ENCODE measurements at places on chromosomes 4 and X.
A peak's percentile ranks its signal among the peaks of the same experiment; 100 is the strongest.

DNA sequence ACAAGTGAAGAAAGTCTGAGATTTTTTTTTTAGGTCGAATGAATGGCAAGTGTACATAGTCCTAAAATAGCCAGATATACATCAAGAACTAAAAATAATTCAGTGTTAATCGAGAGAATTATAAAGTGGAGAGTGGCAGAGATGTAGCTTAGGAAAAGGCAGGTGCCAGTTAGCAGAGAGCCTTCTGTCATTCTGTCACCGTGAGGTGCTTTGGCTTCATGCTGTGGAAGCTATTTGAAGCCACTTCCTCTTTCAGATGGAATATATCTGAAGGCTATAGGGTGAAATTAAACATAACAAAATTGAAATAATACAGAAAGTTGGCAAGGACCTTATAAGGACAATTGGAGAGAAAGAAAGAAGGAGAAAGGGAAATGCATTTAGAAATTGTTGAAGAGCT lies 756.3 kb downstream of the CCSER1 start:
- DNase-seq = no peak

DNA sequence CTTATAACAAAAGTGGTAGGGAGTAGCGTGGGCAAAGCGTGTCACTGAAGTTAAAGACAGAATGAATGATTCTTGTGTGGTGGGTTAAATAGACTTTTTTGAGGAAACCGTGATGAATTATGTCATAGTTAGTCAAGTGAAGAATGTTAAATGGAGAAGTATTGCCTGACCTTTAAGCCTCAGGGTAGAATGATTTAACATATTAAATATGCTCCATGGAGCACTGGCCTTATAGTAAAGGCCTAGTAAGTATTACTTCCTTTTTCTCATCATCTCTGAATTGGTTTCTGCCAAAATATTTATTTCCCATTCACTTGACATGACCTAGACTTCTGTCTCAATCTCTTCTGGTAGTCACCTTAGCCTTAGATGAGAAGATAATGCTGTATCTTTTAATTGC lies 23.7 kb downstream of the MAGEB1 start:
- no peak for DNase-seq

DNA sequence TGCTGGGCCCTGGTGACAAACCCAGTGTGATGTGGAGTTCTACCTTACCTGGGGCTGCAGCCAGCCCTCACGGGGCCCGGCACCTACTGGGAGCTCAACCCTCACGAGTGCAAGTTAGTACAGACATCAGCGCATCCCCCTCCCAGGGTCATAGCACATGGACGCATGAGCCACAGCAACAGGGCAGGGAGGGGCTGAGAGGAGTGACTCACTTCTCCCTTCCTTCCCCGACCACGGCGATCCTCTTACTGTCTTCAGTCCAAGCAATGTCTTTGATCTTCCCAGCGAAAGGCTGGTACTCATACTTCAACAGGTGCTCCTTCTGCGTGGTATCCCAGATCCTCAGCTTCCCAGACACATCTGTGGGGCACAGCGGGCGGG lies 17.8 kb downstream of the WDR1 start:
- DNase-seq = no peak

DNA sequence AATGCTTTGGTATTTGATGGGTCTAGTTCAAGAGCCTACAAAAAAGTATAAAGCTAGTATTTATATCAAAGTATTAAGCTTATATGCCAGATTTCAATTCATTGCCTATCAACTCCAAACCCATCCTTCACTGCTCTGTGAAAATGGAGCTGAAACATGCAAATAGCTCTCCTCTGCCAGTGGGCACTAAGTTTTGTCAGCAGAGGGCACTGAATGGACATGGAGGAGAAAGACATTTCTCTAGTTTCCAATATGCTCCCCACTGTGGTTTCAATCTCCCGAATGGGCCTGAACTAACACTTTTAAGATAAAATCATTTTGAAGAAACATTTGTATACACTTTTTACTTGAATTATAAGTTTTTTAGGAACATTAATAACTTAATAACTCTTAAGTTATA lies 12.4 kb downstream of the PPID start:
- DNase-seq = no peak

DNA sequence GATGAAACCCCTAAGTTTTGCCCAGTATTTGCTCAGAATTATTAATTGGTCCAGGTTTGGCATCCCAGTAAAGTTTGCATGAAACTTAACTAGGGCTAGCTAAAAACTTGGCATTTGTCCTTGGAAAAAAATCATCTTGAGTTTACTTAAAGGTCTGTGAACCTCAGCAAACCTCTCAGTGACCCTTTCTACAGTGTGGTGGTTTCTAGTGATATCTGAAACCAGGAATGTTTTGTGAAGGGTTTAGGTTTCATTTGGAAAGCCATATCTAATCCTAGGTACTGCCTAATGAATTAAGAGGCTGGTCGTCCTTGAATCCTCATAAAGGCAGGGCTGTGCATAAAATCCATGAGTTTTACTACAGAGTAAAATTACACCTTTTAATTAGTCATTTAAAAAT lies 218.5 kb upstream of the ANKRD50 start:
- DNase-seq = peak; percentile 34
